ENCODE measurements at places on chromosomes 2 and 18.

- no peak for DNase-seq
Observed at GRCh38 chr2:195674491-195675221, 17.6 kb downstream of the SLC39A10 start.

DNA sequence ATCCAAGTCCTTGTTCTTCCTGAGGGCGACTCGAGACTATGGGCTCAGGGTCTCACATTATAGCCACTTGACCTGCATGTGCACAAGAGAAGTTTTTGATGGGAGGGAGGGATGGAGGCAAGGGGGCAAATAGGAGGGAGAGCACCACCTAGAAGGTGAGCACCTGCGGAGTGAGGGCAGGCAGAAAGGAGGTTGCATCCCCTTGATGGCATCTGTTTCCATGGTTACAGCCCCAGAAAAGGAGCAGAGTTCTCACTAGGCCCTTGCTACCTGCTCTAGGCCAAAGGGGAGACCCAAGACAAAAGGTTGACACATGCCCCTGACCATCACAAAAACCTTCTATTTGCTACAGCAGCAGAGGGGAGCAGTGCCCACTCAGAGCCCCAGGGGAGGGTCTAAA lies 131.5 kb upstream of the SERTAD2 start:
- DNase-seq = no peak

- DNase-seq = no peak
Observed at GRCh38 chr2:24914713-24915112, 5.3 kb downstream of the ADCY3 start.

DNA sequence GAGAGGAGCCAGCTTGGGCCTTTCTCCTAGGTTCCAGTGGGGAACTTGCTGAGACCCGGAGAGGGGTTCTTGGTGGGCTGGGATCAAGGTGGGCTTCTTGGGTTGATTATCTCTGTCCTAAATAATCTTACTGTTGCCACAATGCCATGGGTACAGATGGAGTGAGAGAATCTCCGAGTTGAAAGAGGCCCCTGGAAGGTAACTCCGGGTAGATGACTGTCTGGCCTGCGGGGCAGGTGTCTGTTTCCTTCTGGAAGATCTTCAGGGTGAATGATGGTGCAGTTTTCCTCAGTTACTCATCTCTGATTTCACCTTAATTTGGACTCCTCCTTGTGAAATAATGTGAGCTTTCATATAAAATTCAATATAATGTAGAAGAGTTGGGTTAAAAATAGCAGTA lies 159.4 kb downstream of the ACTR3 start:
- DNase-seq = no peak

DNA sequence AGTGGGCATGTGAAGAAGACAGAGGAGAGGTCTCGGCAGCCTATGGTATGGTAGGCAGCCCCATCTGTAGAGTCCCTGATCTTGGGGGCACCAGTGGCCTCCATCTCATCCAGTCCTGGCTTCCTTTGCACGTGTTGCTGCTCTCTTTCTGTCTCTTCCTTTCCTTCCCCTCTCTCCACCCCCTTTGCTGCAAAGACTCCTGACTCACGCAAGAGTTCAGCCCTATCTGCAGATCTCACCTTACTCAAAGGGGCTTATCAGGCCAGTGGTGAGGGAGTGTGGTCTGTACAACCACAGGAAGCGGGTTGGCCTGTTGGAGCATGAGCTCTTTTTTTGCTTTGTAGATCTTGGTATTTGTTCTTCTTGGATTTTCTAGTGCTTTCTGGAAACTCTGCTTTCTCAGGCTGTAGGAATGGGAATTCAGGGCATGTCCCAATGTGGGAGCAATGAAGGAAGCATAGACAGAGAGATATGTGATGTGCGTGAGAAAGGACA lies 14.6 kb upstream of the NT5DC4 start:
- no peak for DNase-seq

DNA sequence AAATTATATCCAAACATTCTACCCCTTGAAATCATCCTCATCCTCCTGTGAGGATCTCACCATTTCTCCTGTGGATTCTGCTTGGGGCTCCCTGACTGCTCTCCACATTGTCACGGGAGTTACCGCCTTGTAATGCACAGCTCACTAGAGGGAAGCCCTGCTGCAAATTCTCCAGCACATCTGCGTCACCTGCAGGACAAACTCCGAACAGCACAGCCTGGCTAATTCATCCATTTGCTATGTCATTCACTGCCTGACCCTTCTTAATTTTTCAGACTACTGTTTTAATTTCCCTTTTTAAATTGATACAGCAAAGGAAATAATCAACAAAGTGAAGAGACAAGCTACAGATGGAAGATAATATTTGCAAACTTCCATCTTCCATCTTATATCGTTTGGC lies 627.4 kb downstream of the FBXO15 start:
- DNase-seq = no peak

DNA sequence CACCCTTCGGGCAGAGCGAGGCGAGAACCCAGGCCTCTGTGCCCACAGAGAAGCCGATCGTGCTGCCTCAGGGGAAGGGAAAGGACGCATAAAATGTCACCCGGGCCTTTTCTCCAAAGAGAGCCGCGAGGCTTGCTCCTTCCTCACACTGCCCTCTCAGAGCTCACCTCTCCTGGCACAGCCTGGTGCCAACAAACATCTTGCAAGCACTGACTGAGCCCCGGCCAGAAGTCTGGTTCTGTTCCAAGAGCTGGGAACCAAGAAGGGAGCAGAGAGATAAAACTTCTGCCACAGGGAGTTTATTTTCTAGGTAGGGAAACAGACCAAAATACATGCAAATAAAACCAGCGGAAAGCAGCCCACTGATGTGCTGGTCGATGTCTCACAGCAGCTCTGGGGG lies 13.6 kb upstream of the ADI1 start:
- no peak for DNase-seq

DNA sequence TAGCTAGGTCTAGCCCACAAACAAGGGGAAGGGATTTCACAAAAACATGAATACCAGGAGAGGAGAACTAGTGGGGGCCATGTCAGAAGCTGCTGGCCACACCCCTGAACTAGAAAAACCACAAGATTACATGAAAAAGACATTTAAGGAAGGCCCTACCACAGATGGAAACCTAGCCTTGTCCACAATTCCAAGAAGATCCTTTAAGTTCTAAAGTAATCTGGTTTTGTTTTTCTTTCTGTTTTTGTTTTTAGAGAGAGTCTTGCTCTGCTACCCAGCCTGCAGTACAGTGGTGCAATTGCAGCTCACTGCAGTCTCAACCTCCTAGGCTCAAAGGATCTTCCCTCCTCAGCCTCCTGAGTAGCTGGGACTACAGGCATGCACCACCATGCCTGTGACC lies 34.2 kb upstream of the CAB39 start:
- no peak for DNase-seq

- no peak for DNase-seq
Observed at GRCh38 chr18:55780586-55781071, 192.6 kb upstream of the TCF4 start.

GRCh38 chr2:56118474-56118873 lies 65.3 kb upstream of the CCDC85A start:
- no peak for DNase-seq

GRCh38 chr2:143937723-143938350 lies 582.1 kb downstream of the ZEB2 start:
- DNase-seq = no peak

DNA sequence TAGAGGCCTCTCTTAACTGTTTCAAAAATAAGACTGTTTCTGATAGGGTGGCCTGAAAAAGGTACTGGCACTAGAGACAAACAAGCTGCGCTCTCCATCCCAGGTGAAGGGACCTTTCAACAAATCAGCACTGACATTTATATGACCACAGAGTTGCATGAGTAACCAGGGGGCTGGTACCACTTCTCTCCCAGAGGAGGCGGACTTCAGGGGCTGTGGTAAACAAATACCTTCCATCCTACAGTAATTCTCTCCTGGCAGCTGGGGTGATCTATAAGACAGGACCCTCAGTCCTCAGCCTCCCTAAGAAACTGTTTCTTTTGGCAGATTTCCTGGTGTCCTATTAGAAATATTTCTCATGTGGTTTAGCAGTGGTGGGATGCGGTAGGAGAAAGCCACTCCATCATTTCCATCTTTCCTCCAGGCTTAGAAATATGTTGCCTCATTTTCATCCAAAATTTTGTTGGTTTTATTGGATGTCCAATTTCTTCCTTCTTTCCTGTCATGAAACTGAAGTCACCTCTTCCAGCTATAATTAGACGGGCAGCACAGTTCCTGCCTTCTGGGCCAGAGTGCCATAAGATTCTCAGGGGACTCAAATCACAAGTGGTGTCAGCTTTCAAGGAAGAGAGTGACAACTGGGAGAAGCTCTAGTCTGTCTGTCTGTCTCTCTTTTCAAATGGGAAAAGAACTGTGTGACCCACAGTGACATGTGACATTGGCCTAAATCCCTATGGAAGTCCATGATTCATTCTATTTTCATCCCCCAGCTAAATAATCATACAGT lies 96.4 kb downstream of the CYRIA start:
- no peak for DNase-seq

DNA sequence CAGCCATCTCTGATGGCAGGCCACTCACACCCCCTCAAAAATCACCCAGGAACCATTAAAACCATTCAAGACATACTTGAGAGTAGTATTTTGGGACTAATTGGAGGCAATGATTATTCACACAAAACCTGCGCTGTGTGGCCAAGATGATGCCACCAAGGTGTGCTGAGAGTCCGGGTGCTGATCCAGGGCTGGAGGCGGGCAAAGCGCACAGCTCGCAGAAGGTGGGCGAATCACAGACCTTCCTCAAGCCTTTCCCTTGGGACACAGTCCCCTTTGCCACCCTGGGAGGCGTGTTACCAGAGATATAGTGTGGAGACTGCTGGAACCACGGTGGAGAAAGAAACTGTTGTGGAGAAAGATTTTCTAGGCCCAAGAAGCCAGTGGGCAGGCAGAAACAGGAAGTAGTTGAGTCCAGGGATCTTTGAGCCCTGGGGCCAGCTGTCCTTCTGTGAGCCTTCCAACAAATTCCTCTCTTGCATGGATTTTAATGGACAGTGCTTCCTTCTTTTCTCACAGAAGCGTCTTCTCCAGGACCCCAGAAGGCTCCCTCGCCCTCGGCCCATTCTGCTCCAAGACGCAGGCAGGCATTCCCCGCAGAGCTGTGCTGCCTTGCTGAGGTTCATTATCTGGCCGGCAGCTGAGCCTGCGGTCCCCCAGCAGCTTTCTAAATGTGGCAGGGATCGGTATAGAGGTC lies 8.0 kb downstream of the COPS9 start:
- no peak for DNase-seq
